Fibroblast of villous mesenchyme (primary cell): ENCODE measurements at places on chromosomes 6 and 20. TPM values are rescaled to one million over a fixed set of nuclear protein-coding genes. Genes with fewer than 3 reads are reported as not detected.

Gene ZGPAT
- total RNA-seq = 19.4 and 20.3 TPM in 2 replicates

Gene BHLHE23
- not detected in 2 replicates for total RNA-seq

Gene DPPA5
- total RNA-seq = not detected in 2 replicates

Gene PI3
- total RNA-seq = not detected in 2 replicates

Gene SLC2A10
- total RNA-seq = 45.4 and 52.7 TPM in 2 replicates

Gene DTNBP1
- 2.2 and 6.4 TPM in 2 replicates for total RNA-seq

Gene PPIL4
- 24.2 and 40.6 TPM in 2 replicates for total RNA-seq

Gene GPX5
- not detected in 2 replicates for total RNA-seq

Gene SCUBE3
- 10.0 and 26.8 TPM in 2 replicates for total RNA-seq

Gene TNFRSF6B
- total RNA-seq = 31.5 and 44.5 TPM in 2 replicates

Gene LRRC73
- under 0.01 TPM in 2 replicates for total RNA-seq

Gene OXT
- total RNA-seq = not detected in 2 replicates

Gene NRN1
- not detected in 2 replicates for total RNA-seq

Gene CD24
- 1.3 and 4.3 TPM in 2 replicates for total RNA-seq

Gene MICB
- total RNA-seq = 15.5 and 30.7 TPM in 2 replicates

Gene EDN3
- not detected in 2 replicates for total RNA-seq

Gene TPD52L2
- total RNA-seq = 103 and 115 TPM in 2 replicates

Gene C20orf204
- 0.43 and 0.97 TPM in 2 replicates for total RNA-seq

Gene AKAP12
- 99.5 and 123 TPM in 2 replicates for total RNA-seq

Gene NDUFAF5
- 16.0 and 22.9 TPM in 2 replicates for total RNA-seq

Gene PREX1
- 23.8 and 57.4 TPM in 2 replicates for total RNA-seq

Gene CCN2
- 177 and 217 TPM in 2 replicates for total RNA-seq

Gene C4B
- 6.8 and 9.9 TPM in 2 replicates for total RNA-seq

Gene PPIL6
- 0.97 and 1.7 TPM in 2 replicates for total RNA-seq

Gene FAM50B
- 5.2 and 6.0 TPM in 2 replicates for total RNA-seq

Gene EEF1A2
- total RNA-seq = under 0.01 and 0.43 TPM in 2 replicates

Gene MUCL3
- total RNA-seq = not detected in 2 replicates

Gene GMPR
- 4.7 and 7.1 TPM in 2 replicates for total RNA-seq

Gene PPP1R3G
- total RNA-seq = 1.3 and 2.6 TPM in 2 replicates

Gene SLC22A3
- total RNA-seq = 1.3 and 10.0 TPM in 2 replicates

Gene C6orf120
- 47.0 and 57.9 TPM in 2 replicates for total RNA-seq

Gene COL21A1
- total RNA-seq = under 0.01 and 0.64 TPM in 2 replicates

Gene NANP
- 8.7 and 16.8 TPM in 2 replicates for total RNA-seq

Gene DEFB124
- not detected in 2 replicates for total RNA-seq

Gene CALHM6
- total RNA-seq = 0.32 TPM in 1 of 2 replicates, not detected in the other

Gene BIRC7
- total RNA-seq = 0.32 TPM in 1 of 2 replicates, not detected in the other

Gene SNAP91
- under 0.01 TPM in 1 of 2 replicates, not detected in the other for total RNA-seq

Gene FOXQ1
- total RNA-seq = 0.43 and 0.97 TPM in 2 replicates

Gene FLOT1
- total RNA-seq = 107 and 119 TPM in 2 replicates

Gene SNX9
- 37.6 and 39.6 TPM in 2 replicates for total RNA-seq

Gene ARFGEF3
- total RNA-seq = under 0.01 TPM in 2 replicates

Gene IRAK1BP1
- 4.2 and 6.5 TPM in 2 replicates for total RNA-seq
